ENCODE measurements at places on chromosomes 7 and 10.
A peak's percentile ranks its signal among the peaks of the same experiment; 100 is the strongest.

DNA sequence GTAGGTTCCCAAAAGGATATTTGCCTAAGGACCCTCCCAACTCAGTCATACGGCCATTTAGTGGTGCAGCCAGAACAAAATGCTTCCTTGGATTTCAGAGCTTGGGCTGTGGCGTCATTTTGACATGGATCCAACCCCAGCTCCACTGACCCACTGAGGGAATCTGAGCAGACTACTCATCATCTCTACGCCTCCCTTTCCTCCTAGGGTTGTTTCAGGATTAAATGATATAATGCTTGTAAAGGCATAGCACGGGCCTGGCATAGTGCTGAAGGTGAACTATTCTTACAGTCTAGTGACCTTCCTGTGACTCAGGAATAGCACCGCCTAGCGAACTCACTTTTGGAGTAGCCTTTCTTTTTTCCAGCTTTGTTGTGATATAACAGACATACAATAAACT, 70.3 kb upstream of the LOXL4 start:
- no peak for DNase-seq

DNA sequence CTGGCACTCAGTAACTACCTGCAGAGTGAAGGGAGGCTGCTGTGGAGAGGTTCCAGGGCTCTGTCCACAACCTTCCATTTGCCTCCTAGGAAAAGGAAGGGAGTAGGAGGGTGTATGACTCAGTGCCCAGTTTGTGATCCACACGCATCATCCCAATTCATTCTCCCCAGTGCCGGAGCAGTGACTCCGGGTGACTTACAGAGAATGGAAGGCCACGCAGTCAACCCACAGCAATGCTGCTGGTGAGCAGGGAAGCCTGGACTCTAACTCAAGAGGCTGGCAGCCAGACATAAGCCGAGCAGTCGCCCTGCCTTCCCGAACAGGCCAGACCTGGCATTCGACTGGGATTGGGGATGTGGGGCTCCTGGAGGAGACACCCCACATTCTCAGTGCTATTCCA, 139.9 kb downstream of the SH3PXD2A start:
- no peak for DNase-seq

DNA sequence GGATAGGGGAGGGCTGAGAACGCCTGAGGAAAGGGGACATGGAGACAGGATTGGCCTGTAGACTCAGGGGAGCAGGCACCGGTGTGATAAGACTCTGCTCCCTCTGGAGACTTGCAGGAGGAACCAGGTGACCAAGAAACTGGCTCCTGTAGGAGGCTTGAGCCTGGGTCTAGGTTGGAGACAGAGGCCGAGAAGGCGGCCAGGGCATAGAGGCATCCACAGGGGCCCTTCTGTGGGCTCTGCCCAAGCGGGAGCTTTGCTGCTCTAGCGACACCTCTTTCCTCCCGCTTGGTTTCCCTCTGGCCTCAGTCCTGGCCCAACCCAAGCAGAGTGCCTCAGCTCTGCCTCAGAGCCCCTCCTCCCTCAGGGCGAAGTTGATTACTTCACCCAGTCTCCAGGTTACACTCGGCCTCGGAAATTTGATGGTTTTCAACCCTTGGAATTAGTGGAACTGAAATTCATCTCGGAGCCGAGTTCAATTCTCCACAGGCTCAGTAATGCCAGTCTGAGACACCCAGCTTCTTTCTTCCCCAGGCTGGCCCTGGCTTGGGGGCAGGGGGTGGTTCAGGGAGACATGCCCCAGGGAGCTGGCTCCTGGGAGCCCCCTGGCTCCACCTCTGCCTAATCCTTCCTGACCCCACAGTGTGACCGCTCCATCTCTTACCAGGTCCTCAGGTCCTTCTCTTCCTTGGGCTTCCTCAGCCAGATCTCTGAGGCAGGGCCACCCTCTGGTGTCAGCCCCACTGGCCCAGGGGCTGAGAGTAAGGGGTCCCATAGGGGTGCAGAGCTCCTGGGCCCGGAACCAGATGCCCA, 60.4 kb downstream of the PAX2 start:
- no peak for DNase-seq

- DNase-seq, result no peak
Observed at GRCh38 chr7:3747467-3747866, 446.4 kb downstream of the SDK1 start.

- DNase-seq, result no peak
Observed at GRCh38 chr7:2939193-2939885, 95.2 kb upstream of the GNA12 start.

- no peak for DNase-seq
Observed at GRCh38 chr7:100684534-100685042, 9.5 kb downstream of the GIGYF1 start.

DNA sequence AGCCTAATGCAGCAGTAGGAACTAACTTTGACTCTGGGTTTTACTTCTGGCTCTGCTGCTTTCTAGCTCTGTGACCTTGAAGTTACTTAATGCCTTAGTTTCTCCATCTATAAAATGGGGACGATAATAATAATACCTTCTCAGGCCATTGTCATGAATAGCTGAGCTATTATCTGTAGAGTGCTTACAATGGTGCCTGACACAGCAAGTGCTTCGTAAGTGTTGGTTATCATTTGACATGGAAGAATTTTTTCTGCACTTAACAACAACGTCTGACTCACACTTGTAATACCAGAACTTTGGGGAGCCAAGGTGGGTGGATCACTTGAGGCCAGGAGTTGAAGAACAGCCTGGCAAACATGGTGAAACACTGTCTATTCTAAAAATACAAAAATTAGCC, 140.5 kb downstream of the ARL4A start:
- DNase-seq, result no peak

- DNase-seq, result no peak
Observed at GRCh38 chr10:11245510-11245909, 227.8 kb downstream of the CELF2 start.

- peak; percentile 51 for DNase-seq
Observed at GRCh38 chr10:21173802-21174714, 276.9 kb upstream of the NEBL start.

- DNase-seq, result peak; percentile 42
Observed at GRCh38 chr10:23314835-23315239, 29.8 kb downstream of the C10orf67 start.

DNA sequence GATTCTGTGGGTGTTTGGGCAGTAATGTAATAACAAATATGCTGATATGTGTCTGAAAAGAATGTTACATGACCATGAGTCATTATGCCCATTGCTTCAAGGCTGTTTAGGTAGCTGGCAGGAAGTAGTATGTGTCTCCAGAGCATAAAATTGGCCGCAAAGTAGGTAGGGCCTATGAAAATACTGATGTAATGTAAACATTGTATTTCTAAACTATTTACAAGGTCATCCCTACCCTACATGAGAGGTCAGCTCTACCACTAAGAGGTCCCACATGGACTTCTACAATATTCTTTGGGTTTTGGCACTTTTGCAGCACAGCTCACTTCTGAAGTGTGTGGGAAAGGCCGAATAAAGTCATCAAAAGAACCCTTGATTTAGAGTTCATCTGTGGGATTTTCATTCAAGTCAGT, 301.9 kb downstream of the AHR start:
- no peak for DNase-seq

Measured in NCI-H1105 treated with DMSO at 0.1 percent for 48 hours (cell line).